ENCODE measurements at places on chromosomes 4 and X.

GRCh38 chr4:108192056-108192455 lies 23.3 kb upstream of the LEF1 start:
- no peak for DNase-seq

GRCh38 chr4:10565166-10565780 lies 108.0 kb upstream of the ZNF518B start:
- DNase-seq: no peak

DNA sequence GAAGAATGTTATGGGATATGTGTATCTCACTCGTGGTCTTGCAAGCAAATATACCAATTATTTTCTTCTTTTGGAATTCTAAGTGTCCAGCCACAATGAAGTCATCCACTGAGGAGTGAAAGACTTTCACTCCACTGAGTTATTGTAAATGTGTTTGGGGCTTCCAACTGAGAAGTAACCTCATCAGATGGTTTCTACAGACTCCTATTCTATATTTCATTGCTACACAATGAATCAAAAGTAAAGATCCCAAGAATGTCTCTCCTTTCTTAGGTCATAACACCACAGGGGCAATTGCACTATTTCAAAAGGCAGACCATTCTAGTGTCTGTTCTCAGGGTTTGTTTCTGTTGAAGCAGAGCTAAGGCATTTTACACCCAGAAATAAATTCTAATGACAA lies 12.3 kb upstream of the VCX2 start:
- no peak for DNase-seq

DNA sequence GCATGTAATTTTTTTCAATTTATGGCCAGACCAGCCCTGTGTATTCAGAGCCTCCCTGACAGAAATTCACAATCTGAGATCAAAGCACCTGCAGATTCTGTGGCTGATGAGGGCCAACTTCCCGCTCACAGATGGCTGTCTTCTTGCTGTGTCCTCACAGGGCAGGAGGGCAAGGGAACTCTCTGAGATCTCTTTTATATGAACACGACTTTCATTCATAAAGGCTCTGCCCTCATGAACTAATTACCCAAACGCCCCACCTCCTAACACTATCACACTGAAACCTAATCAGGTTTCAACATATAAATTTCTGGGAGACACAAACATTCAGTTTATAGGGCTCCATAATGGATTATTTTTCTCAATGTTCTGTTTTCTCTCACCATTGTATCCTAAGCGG lies 192.6 kb downstream of the NWD2 start:
- no peak for DNase-seq

DNA sequence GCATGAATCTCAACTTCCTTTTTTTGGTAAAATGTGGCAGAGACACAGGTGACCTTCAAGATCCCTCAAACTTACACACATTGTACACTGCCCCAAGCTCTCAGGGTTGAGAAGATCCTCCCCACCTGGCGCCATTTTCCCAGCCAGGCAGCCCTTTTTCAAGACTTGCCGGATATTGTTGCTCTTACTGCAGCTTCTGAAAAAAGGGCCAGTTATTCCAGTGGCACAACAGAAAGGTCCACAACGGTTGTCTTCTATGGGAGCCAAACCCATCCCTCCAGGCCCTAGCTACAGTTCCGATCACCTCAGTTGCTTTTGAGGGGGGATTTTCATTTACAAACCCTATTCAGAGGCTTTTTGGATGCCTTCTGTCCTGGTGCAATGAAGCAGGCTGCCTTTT lies 101.1 kb downstream of the CHIC2 start:
- no peak for DNase-seq

GRCh38 chrX:53654376-53654775 lies 32.1 kb downstream of the HUWE1 start:
- DNase-seq: no peak

DNA sequence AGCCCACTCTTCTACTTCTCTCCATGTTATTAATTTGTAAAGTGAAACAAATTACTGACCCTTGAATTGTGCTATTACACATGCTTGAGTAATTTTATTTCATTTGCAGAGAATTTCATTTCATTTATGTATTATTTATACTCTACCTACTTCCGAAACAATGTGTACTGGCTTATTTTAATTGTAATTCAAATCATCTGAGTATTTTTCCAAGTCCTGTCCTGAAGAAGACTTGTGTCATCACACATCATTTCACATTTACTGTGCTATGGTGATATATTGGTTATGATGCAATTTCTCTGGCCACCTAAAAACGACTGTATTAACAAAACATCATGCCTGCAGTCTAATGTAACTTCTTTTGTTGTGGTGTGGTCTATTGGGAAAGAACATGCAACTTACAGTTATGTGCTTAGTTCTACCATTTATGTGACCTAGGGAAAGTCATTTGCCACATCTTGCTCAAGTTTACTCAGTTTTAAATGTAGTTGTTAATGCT lies 384.5 kb downstream of the RPA4 start:
- DNase-seq: no peak

Data from pons (tissue), 1 donor.